ENCODE measurements at places on chromosomes 11 and 22.

DNA sequence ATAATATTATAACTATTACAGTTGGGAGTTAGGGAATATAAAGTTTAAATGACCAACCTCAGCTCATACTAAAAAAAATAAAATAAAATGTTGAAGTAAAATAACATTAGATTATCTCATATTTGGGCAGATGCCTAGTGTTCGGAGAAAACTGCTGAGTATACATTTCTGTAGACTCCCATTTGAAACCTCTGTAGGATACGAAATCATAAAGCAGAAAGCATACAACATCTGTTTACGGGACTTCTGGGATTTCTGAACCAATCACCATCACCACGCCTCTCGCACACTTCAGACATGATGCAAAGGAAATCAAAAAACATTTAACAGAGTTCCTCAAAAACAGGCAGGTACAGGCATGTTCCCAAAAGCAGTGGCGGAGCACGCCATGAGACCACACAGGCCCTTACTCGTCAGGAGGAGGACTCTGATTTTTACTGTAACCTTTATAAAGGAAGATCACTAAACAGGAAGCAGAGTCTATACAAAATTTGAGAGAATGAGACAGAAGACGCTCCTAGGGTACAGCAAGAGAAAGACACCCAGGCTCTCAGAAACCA is 8.6 kb downstream of the ZNF195 start:
- DNase-seq: no peak

DNA sequence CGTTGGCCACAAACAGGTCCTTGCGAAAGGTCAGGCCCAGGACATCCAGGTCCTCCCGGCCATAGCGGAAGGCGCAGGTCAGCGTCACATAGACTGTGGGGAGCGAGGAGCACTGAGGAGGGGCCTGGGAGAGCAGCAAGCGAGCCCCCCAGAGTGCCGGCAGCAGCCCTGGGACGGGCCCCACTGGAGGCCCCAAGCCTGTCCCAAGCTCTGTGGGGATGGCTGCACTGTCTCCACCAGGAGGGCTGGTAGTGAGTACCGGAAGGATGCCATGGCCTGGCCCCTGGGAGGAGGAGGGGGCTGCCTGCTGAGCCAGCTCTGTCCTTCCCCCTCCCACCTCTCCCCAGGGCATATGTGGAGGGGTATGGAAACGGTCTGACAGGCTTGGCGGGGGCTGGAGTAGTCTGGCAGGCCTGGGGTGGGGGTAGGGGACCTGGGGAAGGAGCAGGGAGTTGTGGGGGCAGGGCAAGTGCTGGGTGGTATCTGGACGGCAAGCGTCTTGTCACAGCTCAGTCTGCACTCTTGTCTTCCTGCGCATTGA is 42.9 kb downstream of the TPBGL start:
- no peak for DNase-seq

DNA sequence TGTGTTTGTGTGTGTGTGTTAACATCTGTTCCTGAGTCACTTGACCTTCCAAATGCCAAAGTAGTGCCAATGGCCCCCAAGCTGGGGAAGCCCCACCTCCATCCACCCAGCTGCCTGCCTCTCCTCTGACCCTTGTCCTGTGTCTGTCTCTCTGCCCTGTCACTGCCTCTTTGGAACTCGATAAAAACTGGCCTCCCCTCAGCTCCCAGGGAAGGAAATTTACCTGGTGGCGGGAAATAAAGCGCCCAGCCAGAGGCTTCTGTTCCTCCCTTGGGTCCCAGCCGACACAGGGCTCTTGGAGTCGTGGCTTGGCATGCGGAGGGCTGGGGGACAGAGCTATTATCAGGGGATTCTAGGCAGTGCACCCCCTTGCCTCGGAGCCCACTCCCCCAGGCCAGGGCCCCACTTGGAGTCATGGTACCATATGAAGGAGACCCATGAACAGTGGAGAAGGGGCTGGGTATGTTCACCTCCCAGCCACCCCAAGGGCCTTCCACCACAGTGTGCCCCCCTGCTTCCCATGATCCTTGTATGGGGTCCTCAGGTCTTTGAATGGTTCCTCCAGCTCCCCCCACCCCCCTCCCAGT is 6.2 kb downstream of the KCNC1 start:
- DNase-seq: peak; percentile 9

GRCh38 chr11:31974366-31975136 is 116.3 kb upstream of the RCN1 start:
- no peak for DNase-seq

DNA sequence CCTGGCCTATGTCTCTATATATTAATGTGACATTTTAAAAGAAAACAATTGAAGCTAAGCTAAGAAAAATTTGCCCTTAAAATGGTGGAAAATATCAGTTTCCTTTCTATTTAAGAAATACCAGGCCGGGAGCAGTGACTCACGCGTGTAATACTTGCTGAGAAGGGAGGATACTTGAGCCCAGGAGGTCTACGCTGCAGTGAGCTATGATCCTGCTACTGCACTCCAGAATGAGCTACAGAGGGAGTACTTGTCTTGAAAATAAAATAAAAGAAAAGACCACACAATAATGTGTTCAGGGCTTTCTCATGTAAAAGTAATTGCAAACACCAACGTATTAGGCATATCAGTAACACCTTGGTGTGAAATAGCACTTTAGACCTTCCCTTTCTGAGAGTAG is 1.4 kb upstream of the PRSS23 start:
- no peak for DNase-seq

- no peak for DNase-seq
Observed at GRCh38 chr11:103699216-103699615, 337.2 kb upstream of the DDI1 start.

DNA sequence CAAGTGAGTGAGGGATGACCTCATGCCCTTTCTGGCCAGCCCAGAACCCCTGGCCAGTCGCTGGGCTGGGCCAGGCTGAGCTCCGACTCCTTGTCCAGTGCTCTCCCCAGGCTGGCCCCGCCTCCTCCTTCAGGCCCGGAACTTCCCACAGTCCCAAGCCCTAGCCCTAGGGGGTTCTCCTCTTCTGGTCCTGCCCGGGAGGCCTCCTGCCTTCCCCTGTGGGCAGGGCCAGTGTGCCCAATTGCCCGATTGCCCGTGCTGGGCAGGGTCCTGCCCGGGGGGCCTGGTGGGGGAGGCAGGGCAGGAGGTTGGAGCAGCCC is 4.2 kb downstream of the TCIRG1 start:
- DNase-seq: no peak

DNA sequence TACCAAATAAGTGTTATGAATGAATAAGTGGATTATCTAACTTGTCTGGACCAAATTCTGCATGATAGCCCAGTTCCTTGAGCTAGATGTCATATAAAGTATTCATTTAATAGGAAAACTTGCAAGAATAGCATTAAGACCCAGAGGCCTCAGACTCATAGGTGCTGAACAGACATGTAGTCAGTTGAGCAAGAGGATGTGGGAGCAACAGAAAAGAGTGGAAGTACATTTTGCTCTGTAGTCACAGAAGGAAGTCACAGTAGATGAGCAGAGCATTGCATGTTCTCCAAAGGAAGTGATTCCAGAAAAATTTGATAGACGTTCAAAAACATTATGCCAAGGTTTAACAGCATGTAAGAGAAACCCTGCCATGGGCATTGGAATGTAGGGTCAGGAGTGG is 9.5 kb downstream of the HOATZ start:
- no peak for DNase-seq

DNA sequence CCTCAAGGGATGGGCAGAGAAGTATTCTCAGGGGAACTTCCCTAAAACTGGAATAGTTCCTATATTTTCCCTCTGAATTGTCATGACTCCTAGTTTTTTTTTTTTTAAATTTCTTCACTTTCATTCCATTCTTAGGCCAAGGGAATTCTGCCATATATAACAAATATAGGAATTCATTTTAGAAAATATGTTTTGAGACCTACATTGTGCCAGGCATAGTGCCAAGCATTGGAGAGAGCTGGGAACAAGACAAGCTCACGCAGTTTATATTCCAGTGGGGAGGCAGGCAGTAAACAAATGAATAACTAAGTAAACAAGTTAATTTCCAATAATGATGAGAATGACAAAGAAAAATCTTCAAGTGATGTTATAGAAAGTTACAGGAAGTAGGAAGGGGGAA is 2.6 kb upstream of the NPTXR start:
- peak; percentile 57 for DNase-seq

GRCh38 chr11:35525501-35526175 is at the start of gene PAMR1:
TSS of gene PAMR1 (minus strand) at chr11:35525616. CDS start at chr11:35525585, 31 bp downstream.
- DNase-seq: peak; percentile 77

- DNase-seq: peak; percentile 88
Observed at GRCh38 chr11:44398266-44399030, 88.5 kb upstream of the ALX4 start.

GRCh38 chr11:34105957-34106504 is 602 bp downstream of the NAT10 start:
- DNase-seq: no peak

GRCh38 chr11:132310390-132311375 is 940.3 kb downstream of the NTM start:
- no peak for DNase-seq

GRCh38 chr22:40385036-40385782 is 14.8 kb downstream of the SGSM3 start:
- peak; percentile 12 for DNase-seq

DNA sequence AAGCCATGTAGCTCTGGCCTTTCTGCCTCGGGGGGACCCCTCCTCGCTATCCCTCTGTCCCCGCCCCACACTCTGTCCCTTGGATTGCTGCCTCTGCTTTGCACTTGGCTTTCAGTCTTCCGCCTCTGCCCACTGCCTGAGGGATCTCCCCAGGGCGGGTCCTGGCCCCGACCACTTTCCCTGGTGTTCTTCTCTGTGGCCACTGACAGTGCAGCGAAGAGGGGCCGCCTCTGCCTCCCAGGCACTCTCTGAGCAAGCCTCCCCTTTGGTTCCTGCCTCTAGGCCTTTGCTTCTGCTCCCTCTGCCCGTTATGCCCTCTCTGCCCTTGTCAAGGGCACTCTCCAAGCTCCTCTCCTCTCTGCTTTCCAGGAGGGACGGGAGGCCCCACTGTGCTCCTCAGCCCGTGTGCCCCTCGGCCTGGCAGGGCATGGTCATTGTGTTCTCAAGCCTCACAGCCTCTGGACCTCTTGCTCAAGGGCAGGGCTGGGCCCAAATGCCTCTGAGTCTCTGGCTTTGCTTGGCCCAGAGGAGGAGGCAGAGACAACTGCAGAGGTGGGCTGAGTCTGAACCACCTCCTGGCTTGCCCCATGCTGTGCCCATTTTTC is 5.5 kb upstream of the MPPED1 start:
- no peak for DNase-seq

DNA sequence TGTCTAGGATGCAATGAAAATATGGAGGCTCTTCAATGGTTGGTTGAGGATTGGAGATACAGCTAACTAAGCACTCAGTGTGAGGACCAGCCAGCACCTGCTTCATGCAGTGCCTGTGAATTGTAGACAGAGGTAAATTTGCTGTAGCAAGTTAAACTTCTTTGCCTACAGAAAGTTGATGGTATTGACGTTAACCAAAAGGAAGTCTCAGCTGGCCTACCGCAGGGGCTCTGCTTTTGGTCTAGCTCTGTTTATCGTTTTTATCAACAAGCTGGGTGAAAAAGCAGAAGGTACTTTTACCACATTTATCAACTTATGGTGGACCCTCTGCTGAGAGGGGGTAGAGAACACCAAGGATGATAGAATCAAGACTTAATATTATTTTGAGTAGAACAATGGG is 51.6 kb downstream of the GRAMD1B start:
- DNase-seq: no peak

DNA sequence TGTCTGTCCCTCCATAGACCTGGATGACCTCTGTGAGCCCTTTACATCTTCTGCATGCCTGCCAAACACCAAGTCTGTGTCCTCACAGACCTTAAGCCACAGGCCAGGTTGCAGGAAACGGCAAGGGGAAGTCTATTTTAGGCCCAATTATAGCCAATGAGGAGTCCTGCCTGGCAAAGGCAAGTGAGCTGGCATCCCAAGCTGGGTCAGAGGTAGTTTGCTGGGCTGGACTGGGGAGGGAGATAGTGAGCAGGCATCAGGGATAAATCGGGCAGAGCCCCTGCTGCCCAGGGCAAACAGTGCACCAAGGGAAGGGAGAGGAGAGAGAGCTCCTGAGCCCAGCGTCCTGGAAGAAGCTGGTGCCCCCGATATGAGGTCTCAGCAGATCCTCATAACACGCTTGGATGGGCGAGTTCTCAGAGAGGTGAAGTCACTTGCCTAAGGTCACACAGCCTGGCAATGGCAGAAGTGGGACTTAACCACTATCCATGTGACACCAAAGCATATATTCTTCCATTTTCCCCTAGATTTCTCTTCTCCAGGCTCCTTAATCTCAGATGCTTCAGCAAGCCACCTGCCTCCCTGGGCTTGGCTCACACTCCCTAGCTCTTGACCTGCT is 3.7 kb upstream of the RELT start:
- DNase-seq: no peak

DNA sequence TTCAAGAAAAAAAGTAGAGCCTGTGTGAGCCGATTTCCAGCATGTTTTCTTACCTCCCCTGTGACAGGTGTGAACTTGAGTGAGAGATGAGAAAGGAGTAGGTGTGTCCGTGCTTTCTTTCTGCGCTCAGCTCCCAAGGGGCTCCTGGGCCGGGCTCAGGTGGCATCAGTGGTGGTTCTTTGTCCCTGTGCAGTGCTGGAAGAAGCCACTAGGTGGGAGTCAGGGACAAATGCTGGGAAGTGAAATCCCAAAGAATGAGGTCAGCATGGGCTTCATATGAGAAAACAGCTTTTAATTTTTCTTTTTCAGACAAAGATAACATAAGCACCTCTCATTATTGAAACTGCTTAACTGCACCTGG is 57.8 kb downstream of the PPFIBP2 start:
- DNase-seq: peak; percentile 91

GRCh38 chr22:19688301-19689290 is 25.7 kb upstream of the SEPTIN5 start:
- DNase-seq: no peak

DNA sequence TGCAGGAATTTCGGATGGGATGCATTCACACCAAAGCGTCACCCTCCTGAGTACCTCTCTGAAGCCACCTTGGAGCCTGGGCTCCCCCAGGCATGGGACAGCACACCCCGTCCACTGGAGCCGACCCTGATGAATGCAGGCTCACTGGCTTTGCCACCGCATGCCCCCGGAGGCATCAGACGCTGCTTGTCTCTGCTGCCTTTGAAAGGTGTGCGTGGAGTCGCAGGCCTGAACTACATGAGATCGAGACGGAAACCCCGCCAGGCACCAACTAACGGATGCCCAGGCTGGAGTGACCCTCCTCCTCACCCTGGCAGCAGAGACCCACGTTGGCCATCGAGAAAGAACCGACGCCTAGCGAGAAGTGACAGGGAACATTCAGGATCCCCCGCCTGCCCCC is 22.5 kb downstream of the KRTAP5-5 start:
- no peak for DNase-seq

DNA sequence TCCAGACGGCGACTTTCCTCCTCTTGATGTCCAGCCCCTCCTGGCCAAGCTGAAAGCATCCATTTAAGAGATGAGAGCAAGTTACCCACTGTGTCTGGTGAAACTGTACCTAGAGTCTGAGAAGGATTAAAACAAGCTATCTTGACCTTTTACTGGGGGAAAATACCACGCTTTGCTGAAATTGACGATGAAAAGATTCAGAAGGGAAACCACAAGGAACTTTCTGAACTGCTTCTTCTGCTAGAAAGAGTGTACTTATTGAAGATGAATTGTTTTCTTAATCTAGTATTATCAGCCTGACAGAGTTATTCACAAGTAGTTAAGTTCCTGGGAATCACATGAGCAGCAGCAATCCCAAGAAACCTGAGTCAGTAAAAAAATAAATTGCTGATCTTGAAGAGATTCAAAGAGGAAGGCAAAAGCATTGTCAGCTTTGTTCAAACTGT is 13.1 kb upstream of the MS4A6A start:
- DNase-seq: no peak

Measured in lung (tissue), 17 donors.